ENCODE measurements at places on chromosomes 1 and 21.

DNA sequence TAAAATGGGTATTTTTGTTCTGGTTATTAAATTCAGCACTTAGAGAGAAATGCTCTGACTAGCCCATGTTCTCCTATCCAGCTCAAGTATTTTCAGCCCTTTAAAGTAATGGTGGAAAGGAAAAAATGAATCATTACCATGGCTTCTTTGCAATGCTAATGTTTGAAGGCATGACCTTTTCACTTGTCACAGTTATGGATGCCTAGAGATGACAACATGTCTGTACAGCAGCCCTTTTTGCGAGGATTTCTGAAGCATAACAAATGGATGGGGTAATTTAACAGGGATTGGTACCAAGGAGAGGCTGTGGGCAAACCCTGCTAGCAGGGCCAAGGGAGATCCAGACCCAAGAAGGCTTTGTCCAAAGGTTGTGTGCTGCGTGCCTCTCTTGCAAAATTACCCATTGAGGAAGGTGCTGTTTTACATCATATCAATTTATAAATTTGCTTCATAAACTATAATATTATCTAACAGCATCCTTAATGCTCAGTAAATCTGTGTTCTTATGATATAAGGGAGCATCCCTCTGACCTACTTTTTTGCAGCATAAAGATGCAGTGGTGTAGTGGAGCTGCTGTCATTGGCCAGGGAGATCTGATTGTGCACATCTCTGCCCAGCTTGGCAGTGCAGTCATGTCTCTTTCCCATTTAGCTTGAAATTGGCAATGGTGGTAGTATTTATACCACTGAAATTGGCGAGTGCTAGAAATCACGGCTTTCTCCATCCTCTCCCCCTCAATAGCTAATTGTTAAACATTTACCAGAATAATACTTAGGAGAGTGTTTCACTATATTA is 327.1 kb downstream of the PCP4 start:
- no peak for DNase-seq

- peak; percentile 59 for DNase-seq
Measured at GRCh38 chr1:39167632-39168209, 36.8 kb upstream of the MACF1 start.

DNA sequence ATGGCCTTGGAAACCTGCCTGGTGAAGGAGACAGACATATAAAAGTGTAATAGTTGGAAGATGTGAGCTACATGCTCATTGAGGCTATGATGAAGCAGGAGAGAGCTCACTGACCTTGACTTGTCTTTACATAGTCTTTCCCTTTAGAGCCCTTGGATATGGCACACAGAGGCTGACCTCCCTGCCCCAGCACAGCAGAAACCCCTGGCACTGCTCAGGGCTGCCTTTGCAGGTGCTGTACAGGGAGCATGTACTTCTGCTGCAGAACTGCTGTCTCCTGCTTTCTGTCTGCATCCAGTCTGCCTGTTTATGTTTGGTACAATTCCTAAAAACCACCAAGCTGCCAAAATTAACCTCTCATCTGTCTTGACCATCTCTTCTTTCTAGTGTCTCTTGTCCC is 80.5 kb downstream of the C1orf21 start:
- no peak for DNase-seq

DNA sequence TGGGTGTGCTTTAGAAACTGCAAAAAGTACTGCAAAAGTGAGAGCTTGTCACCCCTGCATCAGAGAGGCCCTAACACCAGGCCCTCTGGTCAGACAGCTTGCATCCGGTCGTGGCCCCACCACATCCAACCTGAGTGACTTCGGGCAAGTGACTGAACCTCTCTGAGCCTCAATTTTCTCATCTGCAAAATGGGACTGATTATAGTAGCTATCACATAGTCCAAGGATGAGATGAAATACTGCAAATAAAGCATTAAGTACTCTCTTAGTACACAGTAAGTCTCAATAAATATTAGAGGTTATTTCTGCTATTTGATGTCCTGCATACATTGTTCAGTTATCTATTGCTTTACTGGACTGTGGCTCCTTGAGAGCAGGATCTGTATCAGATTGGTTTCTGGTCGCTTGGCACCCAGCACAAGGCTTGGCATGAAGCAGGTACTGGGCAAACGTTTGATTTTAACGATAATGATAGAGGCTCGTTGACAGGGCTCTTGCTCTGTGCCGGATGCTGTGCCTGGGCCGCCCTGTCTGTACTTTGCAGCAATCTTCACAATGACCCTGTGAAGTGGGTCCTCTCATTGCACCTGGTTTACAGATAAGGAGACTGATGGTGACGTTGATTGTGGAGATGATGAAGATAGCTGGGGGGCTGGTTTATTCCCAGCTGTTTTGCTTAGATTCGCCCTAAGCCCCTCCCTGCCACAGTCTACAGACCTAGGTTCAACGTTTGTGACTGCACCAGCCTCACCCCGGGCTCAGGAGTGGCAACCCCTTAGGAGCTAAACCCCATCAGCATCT is 43.6 kb downstream of the RAP1GAP start:
- no peak for DNase-seq

DNA sequence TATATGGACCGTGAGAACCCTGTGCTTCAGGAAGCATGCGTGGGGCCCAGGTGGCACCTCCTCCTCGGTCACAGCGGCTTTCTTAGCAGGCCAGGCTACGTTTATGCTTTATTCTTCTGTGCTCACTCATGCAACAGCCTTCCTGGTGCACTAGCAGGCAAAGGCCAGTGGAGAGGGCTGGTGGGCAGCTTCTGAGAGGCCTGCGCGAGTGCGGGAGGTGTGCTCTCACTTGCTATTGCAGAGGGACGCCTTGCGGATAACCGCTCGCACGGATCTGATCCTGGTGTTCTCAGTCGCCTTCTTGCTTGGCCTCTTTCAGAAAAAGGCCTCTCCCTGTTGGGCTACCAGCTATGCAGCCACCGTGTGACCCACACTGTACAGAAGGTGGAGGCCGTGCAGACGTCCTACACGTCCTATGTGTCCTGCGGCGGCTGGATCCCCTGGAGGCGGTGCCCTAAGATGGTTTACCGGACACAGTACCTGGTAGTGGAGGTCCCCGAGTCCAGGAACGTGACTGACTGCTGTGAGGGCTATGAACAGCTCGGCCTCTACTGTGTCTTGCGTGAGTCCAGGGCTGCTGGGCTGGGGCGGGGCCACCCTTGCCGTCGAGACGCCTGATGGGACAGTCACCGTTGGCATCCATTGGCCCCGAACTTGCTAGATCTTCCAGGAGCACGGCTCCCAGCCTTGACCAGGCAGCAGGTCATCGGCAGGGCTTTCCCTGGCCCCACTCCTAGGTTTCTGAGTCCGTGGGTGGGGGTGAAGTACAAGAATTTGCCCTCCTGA is 4.8 kb downstream of the UMODL1 start:
- no peak for DNase-seq

GRCh38 chr1:3468236-3469103 is 14.0 kb downstream of the ARHGEF16 start:
- no peak for DNase-seq

GRCh38 chr1:16980473-16981268 is at the start of gene MFAP2:
Gene MFAP2, minus strand, starts transcription at chr1:16980620. Its CDS starts 2,347 bp downstream, at chr1:16978273.
- no peak for DNase-seq

DNA sequence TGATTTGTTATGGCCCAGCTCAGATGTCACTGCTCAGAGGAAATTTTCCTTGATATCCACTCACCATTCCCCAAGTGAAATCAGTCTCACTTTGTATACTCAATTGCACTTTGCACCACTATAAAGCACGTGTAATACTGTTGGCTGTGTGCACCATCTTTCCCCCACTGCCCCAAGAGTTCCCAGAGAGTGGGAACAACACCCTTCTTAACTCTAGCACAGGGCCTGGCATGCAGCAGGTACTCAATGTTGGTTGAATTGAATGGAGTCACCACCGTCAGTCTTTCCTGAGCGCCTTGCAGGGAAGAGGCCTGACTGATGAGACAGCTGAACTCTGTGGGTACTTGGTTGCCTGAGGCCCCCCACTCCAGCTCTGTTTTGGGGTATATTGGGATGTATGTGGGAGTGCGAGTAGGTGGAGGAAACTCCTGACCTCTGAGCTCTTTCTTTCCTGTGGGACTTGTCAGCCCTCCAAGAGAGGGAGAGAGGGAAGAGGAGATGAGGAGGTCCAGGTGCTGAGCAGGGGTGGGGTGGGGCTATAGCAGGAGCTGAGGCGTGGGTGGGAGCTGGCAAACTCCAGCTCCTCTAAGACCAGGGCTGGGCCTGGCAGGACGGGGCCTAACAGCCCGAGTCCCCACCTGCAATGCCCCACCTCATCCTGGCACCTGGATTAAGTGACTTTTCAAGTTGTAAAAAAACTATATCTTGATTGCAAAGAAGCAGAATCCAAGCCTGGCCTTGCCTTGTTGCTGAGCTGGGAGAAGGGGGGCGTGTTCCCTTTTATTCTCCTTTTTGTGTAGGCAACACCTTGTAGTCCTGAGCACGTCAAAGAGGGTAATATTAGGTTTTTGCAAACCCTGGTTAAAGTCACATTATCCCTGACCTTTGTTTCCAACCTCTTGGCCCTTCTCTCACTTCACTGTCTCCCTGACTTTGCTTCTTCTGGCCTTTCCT is 19.4 kb upstream of the WASF2 start:
- no peak for DNase-seq

DNA sequence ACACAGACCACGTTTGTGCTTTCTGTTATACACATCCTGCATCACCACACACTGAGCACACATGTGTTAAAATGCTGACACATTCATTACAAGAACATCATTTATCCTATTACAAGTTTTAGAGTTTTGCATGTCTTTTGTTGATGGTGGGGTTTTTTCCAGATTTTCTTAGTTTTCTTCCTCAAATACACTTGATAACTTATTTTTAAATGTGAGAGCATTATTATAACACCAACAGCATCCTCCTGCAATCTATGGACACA is 67.3 kb downstream of the TGFBR3 start:
- DNase-seq = no peak

DNA sequence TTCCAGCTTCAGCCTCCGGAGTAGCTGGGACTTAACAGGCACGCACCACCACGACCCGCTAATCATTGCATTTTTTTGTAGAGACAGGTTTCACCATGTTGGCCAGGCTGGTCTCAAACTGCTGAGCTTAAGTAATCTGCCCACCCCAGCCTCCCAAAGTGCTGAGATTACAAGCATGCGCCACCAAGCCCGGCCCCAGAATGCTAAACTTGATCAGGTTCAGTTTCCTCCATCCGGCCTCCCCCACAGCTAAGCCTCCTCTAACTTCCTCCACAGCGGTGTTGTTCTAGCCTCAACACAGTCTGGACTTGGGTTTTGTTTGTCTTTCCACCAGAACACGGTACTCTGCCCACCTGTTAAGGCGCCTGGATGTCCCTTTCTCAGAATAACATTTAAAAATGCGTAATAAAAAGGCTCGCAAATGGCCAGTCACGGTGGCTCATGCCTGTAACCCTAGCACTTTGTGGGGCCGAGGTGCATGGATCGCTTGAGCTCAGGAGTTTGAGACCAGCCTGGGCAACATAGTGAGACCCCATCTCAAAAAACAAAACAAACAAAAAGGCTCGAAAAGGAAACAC is 2.4 kb downstream of the PARP1 start:
- no peak for DNase-seq

DNA sequence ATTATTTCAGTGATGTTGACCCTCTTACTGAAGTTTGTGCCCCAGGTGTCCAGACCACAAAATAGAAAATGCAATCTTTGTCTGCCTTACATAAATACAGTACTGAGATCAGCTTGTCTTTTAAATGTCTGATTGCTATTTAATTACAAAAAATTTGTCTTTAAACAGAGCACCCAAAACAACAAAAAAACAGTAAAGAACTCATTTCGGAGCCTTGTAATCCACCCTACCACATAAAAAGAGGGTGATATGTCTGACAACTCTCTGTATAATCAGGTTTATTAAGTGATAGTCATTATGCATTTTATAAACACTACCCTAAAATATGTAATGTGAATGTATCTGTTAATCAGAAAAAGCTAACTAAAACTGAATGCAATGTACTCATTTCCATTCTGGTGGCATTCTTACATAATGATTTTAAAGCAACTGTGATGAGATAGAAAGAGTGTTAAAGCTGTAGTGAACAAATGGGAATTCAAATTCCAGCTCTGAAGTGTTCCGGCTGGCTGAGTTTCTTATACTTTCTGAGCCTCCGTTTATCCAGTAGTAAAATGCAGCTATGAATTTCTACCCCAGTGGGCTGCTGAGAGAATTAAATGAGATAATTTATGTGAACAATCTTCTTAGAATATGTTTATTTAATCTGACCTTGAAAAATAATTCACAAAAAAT is 486.6 kb downstream of the USP25 start:
- no peak for DNase-seq

- DNase-seq = no peak
Measured at GRCh38 chr1:8458607-8459006, 140.7 kb downstream of the SLC45A1 start.

DNA sequence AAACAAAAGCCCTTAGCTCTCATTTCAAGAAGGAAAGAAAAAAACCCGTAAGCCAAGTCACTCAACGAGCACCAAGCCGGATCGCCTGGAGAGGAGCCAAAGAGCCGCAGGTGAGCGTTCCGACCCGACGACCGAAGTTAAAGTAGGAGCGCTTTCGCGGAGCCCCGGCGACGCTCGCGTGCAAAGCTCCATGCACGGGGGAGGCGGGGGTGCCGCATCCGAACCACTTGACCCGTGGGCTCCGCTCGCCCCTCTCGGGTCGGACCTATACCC is 382 bp downstream of the GPBP1L1 start:
- peak; percentile 8 for DNase-seq

DNA sequence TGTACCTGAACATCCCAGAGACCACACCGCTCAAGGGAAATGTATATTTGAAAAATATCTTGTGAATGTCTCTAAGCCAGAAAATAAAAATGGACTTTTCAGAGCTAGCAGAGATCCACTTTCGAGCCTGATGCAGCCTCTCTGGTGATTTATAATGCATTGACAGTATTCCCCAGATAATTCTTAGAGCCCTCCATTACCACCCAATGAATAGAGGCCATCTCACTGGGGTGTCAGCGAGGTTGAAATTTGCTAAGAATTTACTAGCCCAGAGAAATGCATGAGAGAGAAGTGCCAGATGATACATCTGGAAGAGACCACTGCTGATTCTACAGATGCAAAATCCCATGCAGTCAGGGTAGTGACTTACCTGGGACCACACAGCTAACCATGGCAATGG is 25.5 kb upstream of the NTPCR start:
- DNase-seq = no peak

DNA sequence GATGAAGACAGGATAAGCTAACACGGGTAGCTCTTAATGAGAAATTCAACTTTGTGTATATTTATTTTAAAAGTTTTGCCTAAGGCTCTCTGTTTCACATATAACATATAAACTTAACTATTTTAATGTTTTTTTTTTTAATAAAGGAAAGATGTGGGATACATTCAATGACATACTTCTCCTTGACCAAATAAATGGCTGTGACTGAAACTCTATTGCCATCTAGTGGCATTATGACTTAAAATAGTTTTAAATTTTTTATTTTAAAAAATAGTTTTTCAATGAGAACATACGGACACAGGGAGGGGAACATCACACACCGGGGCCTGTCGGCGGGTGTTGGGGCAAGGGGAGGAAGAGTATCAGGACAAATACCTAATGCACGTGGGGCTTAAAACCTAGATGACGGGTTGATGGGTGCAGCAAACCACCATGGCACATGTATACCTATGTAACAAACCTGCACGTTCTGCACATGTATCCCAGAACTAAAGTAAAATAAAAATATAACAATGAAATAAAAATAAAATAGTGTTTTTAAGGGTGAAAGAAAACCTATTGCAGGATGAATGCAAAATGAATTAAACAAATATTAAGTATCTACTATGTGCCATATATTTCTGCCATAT is 83.4 kb downstream of the LYST start:
- peak; percentile 73 for DNase-seq
